Activated CD8-positive, alpha-beta T cell treated with anti-CD3 and anti-CD28 coated beads for 36 hours (primary cell): ENCODE measurements at places on chromosomes 16 and 17. TPM values are rescaled to one million over a fixed set of nuclear protein-coding genes. Genes with fewer than 3 reads are reported as not detected.

DNA sequence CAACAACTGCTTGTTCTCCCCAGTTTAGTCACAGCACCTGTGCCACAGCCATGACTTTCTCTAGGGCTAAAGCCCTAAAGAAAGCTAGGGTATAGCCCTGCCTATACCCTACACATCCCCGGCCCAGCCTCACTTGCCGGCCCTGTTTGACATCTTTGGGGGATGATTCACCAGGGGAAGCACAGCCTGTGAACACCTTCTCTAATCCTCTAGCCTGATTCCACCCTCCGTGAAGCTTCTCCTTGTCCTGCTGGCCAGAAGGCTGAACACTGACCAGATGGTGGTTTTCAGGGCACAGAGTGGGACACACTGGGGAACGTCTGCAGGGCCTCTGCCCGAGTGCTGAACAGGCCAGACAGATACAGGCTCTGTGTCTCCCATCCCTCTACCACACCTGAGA lies 6.0 kb downstream of the CLEC16A start:
- no peak for DNase-seq
- peaks cover 58% of the 10 kb centered on the region for H3K4me1 ChIP-seq
- H3K27ac ChIP-seq: no peak overlapping the region
- no peaks in the 10 kb centered on the region for H3K36me3 ChIP-seq

DNA sequence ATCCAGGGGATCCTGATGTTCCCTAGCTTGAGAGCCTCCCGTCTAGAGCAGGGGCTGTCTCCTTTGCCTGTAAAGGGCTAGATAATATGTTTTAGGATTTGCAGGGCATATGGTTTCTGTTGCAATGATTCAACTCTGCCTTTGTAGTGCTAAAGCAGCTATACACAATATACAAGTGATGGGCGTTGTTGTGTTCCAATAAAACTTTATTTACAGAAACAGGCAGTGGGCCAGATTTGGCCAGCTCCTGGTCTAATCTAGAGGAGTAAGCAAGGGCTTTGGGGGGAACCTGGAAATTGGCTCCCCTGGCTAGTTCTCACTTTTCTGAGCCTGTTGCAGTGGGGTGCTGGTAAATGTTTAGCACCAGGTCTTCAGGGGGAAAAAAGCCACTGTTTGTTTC lies 13.8 kb downstream of the WWOX start:
- H3K4me3 ChIP-seq: no peak overlapping the region
- H3K27me3 ChIP-seq: no peaks in the 10 kb centered on the region
- H3K36me3 ChIP-seq: peaks cover 18% of the 10 kb centered on the region
- no peak overlapping the region for H3K27ac ChIP-seq
- no peak for DNase-seq
- no peaks in the 10 kb centered on the region for H3K4me1 ChIP-seq

- no peak overlapping the region for H3K27ac ChIP-seq
- no peaks in the 10 kb centered on the region for H3K27me3 ChIP-seq
- peak; percentile 67 for DNase-seq
Measured at GRCh38 chr17:1643293-1643998, 2.1 kb downstream of the SCARF1 start.

DNA sequence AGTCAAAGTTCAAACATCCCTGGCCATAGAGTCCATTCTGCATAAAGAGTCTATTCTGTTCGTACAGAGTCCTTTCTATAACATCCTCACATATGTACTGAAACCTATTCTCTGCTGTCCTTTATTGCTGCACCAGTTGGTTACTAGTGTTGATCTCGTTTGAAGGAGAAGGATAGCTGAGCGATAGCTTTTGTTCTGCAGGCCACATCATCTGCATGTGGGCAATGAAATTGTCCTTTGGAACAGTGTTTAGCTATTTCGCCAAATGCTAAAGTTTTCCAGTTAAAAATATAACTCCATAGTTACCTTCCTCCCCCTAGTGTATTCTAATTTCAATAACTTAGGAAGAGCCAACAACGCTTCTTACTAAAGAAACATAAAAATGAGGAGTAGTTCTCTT lies 6.0 kb downstream of the RHOT1 start:
- H3K27ac ChIP-seq: no peak overlapping the region
- DNase-seq: no peak
- no peak overlapping the region for H3K4me3 ChIP-seq
- H3K27me3 ChIP-seq: no peaks in the 10 kb centered on the region

GRCh38 chr17:15411384-15412198 lies 55.8 kb downstream of the CDRT4 start:
- H3K27me3 ChIP-seq: no peaks in the 10 kb centered on the region
- H3K36me3 ChIP-seq: no peaks in the 10 kb centered on the region
- H3K4me3 ChIP-seq: no peak overlapping the region
- no peak overlapping the region for H3K27ac ChIP-seq

DNA sequence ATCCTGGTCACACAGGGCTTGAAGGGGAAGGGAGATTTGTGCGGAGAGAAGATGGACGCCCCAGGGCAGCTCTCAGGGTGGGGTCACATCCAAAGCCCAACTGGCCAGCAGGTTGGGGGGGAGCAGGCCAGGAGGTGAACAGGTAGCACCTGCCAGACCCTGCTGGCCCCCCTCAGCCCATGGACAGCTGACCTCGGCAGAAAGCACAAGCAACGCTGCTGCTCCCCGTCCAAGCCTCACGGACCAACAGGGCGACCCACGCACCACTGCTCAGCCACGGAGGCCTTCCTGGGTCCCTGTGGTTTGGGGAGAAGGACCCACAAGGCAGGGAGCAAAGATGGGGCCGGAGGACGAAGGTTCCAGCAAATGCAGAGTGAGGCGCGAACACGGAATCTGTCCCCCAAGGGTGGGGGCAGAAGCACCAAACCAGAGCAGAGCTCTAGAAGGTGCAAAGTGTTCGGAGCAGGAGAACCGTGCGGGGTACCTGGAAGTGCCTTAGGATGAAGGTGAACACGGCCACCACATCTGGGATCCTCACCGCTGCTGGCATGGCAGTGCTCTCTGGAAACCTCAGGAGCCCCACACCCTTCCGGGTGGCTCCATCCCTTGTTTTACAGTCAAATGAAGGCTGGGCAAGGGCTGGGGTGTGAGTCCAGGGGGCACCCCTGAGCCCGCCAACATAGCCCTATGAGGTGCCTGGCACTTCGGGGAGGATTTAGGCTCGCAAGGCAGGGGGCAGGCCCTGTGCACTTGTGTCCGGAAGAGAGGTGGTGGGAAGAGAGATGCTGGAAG lies 17.9 kb downstream of the CEP295NL start:
- H3K36me3 ChIP-seq: no peaks in the 10 kb centered on the region
- peaks cover 23% of the 10 kb centered on the region for H3K4me1 ChIP-seq
- no peak overlapping the region for H3K27ac ChIP-seq
- DNase-seq: no peak
- no peak overlapping the region for H3K4me3 ChIP-seq

- no peak overlapping the region for H3K27ac ChIP-seq
- no peaks in the 10 kb centered on the region for H3K27me3 ChIP-seq
- DNase-seq: no peak
- no peak overlapping the region for H3K4me3 ChIP-seq
- H3K36me3 ChIP-seq: peaks cover 6% of the 10 kb centered on the region
- peaks cover 1% of the 10 kb centered on the region for H3K4me1 ChIP-seq
Measured at GRCh38 chr16:68892898-68893297, 49.6 kb downstream of the TANGO6 start.

DNA sequence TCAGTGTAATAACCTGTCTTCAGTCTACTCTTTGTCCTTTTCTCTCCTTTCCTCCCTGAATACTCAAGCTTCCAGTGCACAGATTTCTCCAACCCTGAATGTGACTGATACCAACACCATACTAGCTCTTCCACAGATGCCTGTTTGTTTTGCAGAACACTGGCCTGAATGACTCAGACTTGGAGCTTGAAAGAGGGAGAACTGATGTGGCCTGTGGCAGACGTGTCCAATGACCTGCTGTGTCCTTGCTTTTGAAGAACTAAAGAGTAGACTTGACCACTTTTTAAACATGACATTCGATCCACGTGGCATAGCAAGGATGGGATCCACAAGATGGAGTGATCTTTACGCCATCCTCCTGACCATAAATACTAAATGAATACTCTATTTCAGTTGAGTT lies 361.0 kb downstream of the WWOX start:
- H3K27ac ChIP-seq: no peak overlapping the region
- H3K4me1 ChIP-seq: no peaks in the 10 kb centered on the region
- H3K27me3 ChIP-seq: no peaks in the 10 kb centered on the region
- H3K36me3 ChIP-seq: peaks cover 2% of the 10 kb centered on the region
- H3K4me3 ChIP-seq: no peak overlapping the region

GRCh38 chr16:81550432-81550808 lies 105.8 kb downstream of the CMIP start:
- H3K36me3 ChIP-seq: peaks cover 5% of the 10 kb centered on the region
- no peak overlapping the region for H3K27ac ChIP-seq
- H3K27me3 ChIP-seq: no peaks in the 10 kb centered on the region
- H3K4me3 ChIP-seq: no peak overlapping the region
- no peak for DNase-seq

- no peak for DNase-seq
- peaks cover 53% of the 10 kb centered on the region for H3K4me1 ChIP-seq
- H3K4me3 ChIP-seq: peak overlapping the region; percentile 95
- H3K27me3 ChIP-seq: no peaks in the 10 kb centered on the region
Measured at GRCh38 chr16:47460359-47460710, 528 bp downstream of the ITFG1 start.

DNA sequence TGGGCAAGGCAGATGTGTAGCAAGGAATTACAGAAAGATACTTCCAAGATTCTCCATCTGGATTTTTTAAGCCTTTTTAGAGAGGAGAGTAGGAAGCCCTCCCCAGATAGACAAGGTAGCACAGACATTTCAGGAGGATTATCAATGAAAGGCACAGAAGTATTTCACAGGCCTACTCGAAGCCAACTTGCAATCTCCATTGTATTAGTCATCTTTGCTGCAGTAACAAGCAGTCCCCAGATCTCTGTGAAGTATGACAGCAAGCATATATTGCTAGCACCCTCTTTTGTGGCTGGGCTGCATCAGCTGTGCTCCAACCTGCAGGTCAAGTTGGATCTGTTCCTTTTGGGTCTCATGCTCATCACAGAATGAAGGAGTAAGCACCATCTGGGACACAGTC lies 101.6 kb downstream of the MAF start:
- H3K27me3 ChIP-seq: no peaks in the 10 kb centered on the region
- no peak for DNase-seq
- H3K4me3 ChIP-seq: no peak overlapping the region
- H3K4me1 ChIP-seq: peaks cover 4% of the 10 kb centered on the region
- H3K27ac ChIP-seq: no peak overlapping the region

GRCh38 chr17:78214016-78214705 lies at the start of gene BIRC5:
Gene BIRC5, plus strand, starts transcription at chr17:78214253. Its CDS starts 64 bp downstream, at chr17:78214317.
- H3K4me3 ChIP-seq: peak within 1 kb of the TSS; percentile 96
- peak; percentile 96 for DNase-seq
- H3K27ac ChIP-seq: peak within 1 kb of the TSS; percentile 87
- no peaks in the 10 kb centered on the region for H3K27me3 ChIP-seq

DNA sequence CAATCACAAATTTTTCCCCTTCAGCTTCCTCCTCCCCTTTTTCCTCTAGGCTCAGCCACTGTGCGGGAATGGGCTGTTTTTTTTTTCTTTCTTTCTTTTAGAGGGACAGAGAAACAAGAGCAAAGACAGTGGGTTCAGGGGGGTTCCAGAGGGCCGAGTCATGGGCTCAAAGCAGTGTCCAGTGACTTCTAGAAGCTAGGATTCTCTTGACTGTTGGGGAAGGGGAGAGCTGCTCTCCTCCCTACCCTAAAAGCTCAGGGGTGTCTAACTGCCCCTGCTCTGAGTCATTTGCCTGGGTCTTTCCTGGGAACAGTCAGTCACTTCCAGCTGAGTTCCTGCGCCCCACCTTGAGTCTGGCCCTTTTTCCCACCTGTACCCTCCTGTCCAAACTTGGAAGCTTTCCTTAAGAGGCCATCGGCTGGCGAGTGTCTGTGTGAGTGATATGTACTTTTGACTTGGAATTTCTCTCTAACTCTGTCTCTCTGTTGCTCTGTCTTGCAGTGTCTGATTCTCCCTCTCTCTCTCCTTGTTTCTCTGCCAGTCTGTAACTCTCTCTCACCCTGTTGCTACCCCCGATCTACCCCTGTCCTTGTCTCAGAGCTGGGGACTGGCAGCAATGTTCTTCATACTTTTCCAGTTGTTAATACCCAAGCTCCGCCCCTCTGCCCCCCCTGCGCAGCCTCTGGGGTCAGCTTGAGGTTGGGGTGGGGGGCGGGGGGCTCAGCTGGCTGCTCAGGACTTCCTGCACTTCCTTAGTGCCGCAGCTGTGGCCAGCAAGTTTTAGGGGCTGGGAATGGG lies 2.4 kb downstream of the THRA start:
- no peaks in the 10 kb centered on the region for H3K27me3 ChIP-seq
- peaks cover 69% of the 10 kb centered on the region for H3K4me1 ChIP-seq
- H3K4me3 ChIP-seq: peak overlapping the region; percentile 89
- H3K36me3 ChIP-seq: no peaks in the 10 kb centered on the region
- H3K27ac ChIP-seq: peak overlapping the region; percentile 35
- no peak for DNase-seq

DNA sequence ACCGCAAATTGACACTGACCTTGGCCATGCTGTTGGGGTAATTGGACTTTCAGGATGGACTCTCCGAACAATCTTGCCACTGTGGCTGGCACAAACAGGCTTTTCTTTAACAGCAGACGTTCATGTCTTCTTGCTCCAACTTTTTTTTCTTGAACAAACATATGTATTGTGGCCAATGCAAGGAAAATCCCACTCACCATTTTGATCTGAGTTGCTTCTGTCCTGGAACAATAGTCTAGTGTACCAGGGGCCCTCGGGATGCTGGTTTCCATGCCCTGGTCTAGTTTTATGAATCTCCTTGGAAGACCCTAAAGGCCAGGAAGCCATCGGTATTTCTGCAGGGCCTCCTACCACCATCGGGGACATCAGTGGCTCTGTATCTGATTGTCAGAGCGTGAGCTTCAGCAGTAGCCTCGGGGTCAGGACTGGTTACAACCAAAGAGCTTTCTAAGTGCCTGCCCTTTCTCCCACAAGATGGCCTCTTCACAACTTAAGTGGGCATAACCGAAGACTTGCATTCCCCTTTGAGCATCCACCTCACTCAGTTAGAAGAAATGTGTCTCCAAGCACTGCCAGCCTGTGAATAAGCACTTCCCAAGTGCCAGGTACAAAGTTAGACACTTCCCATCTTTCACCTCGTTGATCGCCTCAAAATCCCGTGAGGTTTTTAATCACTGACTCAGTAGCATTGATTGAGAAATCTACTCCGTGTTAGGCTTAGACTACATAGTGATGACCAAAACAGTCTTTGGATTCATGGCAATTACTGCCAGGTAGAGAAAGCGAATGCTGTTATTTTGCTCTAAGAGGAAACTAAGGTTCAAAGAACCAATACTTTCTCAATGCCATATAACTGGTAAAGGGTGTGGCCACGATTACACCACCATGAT lies 87.0 kb upstream of the TBX2 start:
- no peak for DNase-seq
- H3K4me1 ChIP-seq: no peaks in the 10 kb centered on the region

- H3K4me1 ChIP-seq: no peaks in the 10 kb centered on the region
- H3K36me3 ChIP-seq: no peaks in the 10 kb centered on the region
- H3K4me3 ChIP-seq: no peak overlapping the region
- no peaks in the 10 kb centered on the region for H3K27me3 ChIP-seq
- no peak for DNase-seq
Measured at GRCh38 chr16:5504064-5504781, 406.6 kb upstream of the EEF2KMT start.

The CISD3 gene
- total RNA-seq: 44.2 TPM

The MT1M gene
- total RNA-seq: not detected

The GPR142 gene
- not detected for total RNA-seq

The IL34 gene
- not detected for total RNA-seq

The KRTAP4-1 gene
- not detected for total RNA-seq

The SCNN1G gene
- not detected for total RNA-seq
